Mammary epithelial cell (primary cell): ENCODE measurements at places on chromosomes 3 and 15. TPM values are rescaled to one million over a fixed set of nuclear protein-coding genes. Genes with fewer than 3 reads are reported as not detected.

The SCAMP2 gene
- 70.6 TPM for polyA plus RNA-seq

The LEKR1 gene
- 0.03 TPM for polyA plus RNA-seq

The DGKG gene
- polyA plus RNA-seq: 2.1 TPM

The LYSMD2 gene
- polyA plus RNA-seq: 8.4 TPM

The CCR8 gene
- not detected for polyA plus RNA-seq

The ITPKA gene
- 0.63 TPM for polyA plus RNA-seq

The SAMD7 gene
- not detected for polyA plus RNA-seq

The THAP10 gene
- polyA plus RNA-seq: 2.5 TPM

The NRROS gene
- 0.24 TPM for polyA plus RNA-seq

The GRM2 gene
- 0.09 TPM for polyA plus RNA-seq

The DUOX2 gene
- 0.06 TPM for polyA plus RNA-seq

The VGLL3 gene
- polyA plus RNA-seq: 11.1 TPM

The MUC4 gene
- polyA plus RNA-seq: not detected

The FAM107A gene
- not detected for polyA plus RNA-seq

The PPP2R3A gene
- 8.4 TPM for polyA plus RNA-seq

The PIGBOS1 gene
- 13.8 TPM for polyA plus RNA-seq

The CAMK2N2 gene
- polyA plus RNA-seq: 0.92 TPM

The ELL3 gene
- polyA plus RNA-seq: 2.8 TPM
